Fibroblast of mammary gland (primary cell): ENCODE measurements at places on chromosomes 12 and 14.

DNA sequence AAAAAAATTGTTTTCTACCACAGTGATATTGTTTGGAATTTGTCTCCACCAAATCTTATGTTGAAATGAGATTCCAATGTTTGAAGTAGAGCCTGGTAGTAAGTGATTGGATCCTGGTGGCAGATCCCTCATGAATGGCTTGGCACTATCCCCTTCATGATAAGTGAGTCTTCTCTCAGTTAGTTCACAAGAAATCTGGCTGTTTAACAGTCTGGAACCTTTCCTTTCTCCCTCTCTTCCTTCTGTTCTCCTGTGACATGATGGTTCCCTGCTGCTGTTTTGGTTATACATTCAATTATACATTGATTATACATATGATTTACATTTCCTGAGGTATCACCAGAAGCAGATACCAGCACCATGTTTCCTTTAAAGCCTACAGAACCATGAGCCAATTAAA lies 442.2 kb downstream of the SLC6A15 start:
- DNase-seq, result no peak

DNA sequence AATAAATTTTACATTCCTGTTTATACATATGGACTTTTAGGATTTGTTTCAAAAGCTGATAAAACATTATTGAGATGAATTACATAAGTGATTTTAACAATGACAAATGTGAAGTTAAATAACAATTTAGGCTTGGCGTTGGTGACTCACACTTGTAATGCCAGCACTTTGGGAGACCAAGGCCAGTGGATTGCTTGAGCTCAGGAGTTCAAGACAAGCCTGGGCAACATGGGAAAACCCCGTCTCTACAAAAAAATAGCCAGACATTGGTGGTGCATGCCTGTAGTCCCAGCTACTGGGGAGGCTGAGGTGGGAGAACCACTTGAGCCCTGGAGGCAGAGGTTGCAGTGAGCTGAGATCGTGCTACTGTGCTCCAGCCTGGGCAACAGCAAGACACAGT lies 7.4 kb downstream of the ACOT2 start:
- no peak for DNase-seq

GRCh38 chr12:59834659-59835474 lies 239.0 kb downstream of the SLC16A7 start:
- DNase-seq, result peak; percentile 56

DNA sequence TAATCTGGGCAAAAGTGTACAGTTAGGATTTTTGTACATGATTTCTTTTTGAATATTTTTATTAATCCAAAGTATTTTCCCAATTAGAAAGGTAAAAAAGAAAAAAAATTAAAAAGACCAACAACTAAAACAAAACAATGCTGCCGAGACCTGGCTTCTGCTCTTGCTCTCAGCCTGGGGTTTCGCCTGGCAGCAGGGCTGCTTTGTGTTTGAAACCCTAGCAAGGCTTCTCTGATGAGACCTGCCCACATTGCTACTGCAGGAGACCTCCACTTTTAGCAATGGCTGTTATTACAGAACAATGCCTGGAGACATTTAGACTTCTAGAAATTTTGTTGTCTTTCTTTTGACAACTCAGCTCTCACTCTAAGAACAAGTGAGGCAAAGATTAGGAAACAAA lies 1153.0 kb upstream of the TMEM132C start:
- no peak for DNase-seq

GRCh38 chr12:131701705-131702572 lies 9.0 kb upstream of the SFSWAP start:
- DNase-seq, result no peak

- DNase-seq, result no peak
Observed at GRCh38 chr12:71162832-71163763, 5.3 kb upstream of the TSPAN8 start.

- no peak for DNase-seq
Observed at GRCh38 chr12:62827042-62827441, 107.9 kb downstream of the PPM1H start.

- no peak for DNase-seq
Observed at GRCh38 chr12:24952389-24952788, 3.5 kb upstream of the BCAT1 start.

DNA sequence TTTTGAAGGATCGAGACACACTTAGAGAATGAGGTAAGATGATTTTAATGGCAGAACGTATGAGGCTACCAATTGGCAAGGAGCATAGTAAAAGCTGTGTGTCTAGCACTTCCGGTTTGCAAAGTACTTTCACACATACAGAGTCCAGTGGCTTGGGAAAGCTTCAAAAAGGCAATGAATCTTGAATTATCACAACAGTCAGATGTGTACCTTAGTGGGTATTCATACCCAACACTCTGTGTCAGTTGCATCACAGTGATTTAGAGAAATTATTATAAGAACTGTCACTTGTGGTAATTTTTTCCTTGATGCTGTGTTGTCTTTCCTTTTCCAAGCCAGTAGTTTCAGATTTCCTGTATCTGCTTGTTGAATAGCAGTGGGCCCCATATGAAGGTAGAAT lies 424.1 kb downstream of the PCNX1 start:
- peak; percentile 19 for DNase-seq

DNA sequence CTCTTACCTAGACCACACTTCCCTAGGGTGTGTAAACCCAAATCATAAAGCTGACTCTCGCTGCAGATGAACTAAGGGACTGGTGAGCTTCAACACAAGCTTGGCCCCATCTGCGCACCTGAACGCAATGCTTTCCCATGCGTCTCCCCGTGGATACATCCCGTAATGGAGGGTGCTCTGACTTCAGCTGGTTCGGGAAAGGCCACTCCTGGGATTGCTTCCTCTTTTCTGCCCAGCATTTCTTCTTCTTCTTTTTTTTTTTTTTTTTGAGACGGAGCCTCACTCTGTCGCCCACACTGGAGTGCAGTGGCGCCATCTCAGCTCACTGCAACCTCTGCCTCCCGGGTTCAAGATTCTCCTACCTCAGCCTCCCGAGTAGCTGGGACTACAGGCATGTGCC lies 27.7 kb upstream of the ETFBKMT start:
- no peak for DNase-seq

DNA sequence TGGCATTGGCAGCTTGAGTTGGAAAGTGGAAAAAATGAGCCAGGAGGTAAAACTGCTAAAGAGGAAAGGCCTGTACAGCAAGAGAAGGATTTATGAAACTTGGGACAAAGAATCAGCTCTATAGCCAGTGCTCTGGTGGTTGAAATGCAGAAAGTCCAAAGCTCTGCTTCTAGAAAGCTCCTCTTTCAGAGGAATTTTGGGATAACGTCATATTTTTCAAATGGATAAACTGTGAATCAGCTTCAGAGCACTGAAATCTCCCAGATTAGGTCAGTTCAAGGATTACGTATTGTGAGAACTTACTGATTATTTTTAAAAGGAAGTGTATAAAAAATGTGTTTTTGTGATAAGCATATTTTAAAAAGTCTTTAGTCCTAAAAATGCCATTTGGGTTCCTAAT lies 203.1 kb upstream of the CNOT2 start:
- peak; percentile 50 for DNase-seq

GRCh38 chr12:81332054-81332453 lies 254.2 kb downstream of the ACSS3 start:
- DNase-seq, result no peak

DNA sequence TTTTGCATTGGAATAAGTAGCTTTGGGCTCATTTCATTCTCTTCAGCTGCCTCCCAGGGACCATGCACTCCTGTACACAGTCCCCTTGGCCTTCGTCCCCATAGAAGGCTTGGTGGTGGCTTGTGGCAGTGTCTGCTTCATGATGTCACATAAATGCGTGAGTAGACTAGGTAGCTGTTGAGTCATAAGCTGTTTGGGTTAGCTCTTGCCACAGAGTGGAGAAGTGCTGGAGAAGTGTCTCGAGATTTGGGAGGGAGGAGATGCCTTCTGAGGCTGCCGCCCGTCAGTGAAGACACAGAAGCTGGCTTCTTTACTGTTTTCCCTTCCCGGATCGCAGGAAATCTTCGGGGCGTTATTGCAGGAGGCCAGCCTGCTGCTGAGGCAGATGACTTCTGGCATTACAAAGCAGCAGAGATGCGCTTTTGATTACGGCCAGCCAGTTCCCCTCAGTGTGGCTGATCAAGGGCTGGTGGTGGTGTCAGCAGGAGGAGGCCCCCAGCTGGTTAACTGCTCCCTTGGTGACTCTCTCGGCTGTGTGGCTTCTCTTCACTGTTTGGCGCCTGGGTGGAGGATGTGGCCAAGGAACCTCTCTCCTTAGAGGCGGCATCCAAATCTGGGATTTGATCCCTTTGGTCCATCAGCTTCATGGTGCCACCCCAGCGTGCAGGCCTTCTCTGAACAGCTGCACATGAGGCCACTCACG lies 67.6 kb downstream of the AACS start:
- peak; percentile 16 for DNase-seq

- peak; percentile 75 for DNase-seq
Observed at GRCh38 chr12:113980537-113981337, 14.6 kb upstream of the RBM19 start.

DNA sequence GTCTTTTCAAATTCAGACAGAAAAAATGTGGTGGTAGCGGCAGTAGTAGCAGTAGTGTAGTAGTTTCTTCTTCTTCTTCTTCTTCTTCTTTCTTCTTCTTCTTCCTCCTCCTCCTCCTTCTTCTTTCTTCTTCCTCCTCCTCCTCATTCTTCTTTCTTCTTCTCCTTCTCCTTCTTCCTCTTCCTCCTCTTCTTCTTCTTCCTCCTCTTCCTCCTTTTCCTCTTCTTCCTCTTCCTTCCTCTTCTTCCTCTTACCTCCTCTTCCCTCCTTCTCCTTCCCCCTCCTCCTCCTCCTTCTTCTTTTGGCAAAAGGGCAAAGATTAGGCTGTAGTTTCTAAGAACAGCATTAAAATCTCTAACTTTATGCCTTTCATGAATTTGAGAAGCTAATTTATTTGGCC lies 59.6 kb upstream of the INSM2 start:
- DNase-seq, result no peak

DNA sequence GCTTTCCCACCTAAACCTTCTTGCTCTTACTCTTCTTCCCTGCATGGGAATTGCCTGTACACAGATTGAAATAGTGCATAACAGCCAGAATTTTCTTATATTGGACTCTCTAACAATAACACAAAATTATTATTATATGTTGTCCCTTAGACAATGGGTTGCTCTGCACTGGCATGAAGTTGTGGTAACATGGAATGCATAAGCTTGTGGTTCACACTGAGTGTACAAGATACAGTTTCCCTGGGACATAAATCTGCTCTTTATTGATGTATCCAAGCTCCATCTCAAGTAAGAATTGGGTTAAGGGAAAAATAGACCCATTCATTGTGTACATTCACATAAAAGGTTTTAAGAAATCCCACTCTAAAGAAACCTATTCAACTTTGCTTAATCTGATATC lies 114.4 kb upstream of the NTF3 start:
- no peak for DNase-seq

GRCh38 chr12:57460841-57461275 lies 1.3 kb downstream of the GLI1 start:
- no peak for DNase-seq

- DNase-seq, result no peak
Observed at GRCh38 chr12:116458492-116458891, 100.7 kb upstream of the MAP1LC3B2 start.

- DNase-seq, result no peak
Observed at GRCh38 chr14:34888186-34888585, 13.0 kb upstream of the BAZ1A start.

DNA sequence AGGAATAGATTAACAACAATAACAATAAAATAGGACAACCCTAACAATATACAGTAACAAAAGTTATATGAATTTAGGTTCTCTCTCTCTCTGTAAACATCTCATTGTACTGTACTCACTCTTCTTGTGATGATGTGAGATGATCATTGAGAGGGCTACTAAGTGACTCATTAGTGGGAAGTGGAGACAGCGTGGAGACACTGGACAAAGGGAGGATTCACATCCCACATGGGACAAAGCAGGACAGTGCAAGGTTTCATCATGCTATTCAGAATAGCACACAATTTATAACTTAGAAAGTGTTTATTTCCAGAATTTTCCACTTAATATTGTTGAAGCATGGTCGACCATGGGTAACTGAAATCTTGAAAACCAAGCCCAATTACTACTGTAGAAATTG lies 26.0 kb upstream of the SPATA7 start:
- DNase-seq, result no peak

- no peak for DNase-seq
Observed at GRCh38 chr14:99951085-99951484, 114.1 kb upstream of the EVL start.

DNA sequence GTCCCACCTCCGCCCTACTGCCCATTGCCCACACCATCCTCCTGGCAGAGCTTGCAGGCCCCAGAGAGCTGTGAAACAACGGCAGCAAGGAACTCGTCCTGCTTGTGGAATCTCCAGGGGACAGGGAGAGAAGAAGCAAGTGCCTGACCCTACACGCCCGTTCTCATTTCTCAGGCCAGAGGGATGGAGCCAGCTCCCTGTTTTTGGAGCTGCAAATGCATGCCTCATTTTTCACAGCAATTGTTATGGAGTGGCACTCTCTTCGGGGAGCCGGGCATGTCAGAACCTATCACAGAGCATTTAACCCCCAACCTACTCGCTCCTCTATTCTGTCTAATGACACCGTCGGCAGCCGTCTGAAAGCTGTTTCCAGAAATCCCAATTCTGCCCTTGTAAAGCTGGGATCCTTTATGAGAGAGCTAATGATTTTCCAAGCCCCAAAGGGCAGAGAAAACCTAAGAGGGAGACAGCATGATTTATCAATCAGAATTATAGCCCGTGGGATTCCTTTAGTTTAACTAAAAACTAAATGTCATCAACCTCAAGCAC lies 222.3 kb upstream of the NOS1 start:
- DNase-seq, result no peak
